ENCODE measurements at places on chromosomes 4 and X. TPM values are rescaled to one million over a fixed set of nuclear protein-coding genes. Genes with fewer than 3 reads are reported as not detected.

The TRIM2 gene
- polyA plus RNA-seq, result 4.0 TPM

The NDST3 gene
- polyA plus RNA-seq, result 0.02 TPM

The ZCCHC12 gene
- 0.02 TPM for polyA plus RNA-seq

The SSX4 gene
- not detected for polyA plus RNA-seq

The ZAR1 gene
- polyA plus RNA-seq, result not detected

The S100P gene
- polyA plus RNA-seq, result 290 TPM

The XK gene
- 1.5 TPM for polyA plus RNA-seq

The ZMAT1 gene
- 1.6 TPM for polyA plus RNA-seq

The ELF2 gene
- polyA plus RNA-seq, result 13.6 TPM

The RNF212 gene
- polyA plus RNA-seq, result 1.7 TPM

All from esophagus (tissue), 2 donors.